ENCODE measurements at places on chromosomes 5 and 9. TPM values are rescaled to one million over a fixed set of nuclear protein-coding genes. Genes with fewer than 3 reads are reported as not detected.
A peak's percentile ranks its signal among the peaks of the same experiment; 100 is the strongest.

The KCNT1 gene
- 0.08 TPM for total RNA-seq

The GLE1 gene
- 15.6 TPM for total RNA-seq

The ADAMTS19 gene
- 0.09 TPM for total RNA-seq

The NRARP gene
- 0.93 TPM for total RNA-seq

The TGFBI gene
- total RNA-seq, result 144 TPM

The MORN5 gene
- total RNA-seq, result not detected

The NAIP gene
- total RNA-seq, result 15.3 TPM

The ACOT12 gene
- 76.4 TPM for total RNA-seq

The BHMT gene
- 27.7 TPM for total RNA-seq

The FRMPD1 gene
- 0.09 TPM for total RNA-seq

The ORM2 gene
- total RNA-seq, result 4,866 TPM

The PSAT1 gene
- total RNA-seq, result 57.1 TPM

DNA sequence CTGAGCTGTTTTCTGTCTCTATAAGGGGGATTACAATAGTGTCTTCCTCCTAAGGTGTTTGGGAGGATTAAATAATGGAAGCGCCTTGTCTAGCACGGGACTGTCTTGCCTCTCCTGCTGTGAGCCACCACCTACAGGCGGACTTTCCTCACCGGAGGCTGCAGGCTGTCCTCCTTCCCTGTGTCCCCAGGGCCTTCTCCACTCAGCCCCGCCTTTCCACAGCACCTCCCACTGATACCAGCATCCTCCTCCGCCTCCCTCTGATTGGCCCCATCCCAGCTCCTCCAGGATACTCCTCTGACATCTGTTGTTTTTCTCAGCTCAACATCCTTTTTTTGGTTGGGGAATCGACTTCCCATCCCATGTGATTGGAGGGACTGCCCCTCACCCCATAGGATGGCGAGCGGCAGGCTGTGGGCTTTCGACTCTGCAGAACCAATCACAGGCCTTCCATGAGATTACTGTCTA lies 851 bp upstream of the ZDHHC12 start:
- peaks cover 8% of the 10 kb centered on the region for H3K4me1 ChIP-seq
- H3K36me3 ChIP-seq, result peaks cover 8% of the 10 kb centered on the region
- peak; percentile 59 for DNase-seq
- no peaks in the 10 kb centered on the region for H3K27me3 ChIP-seq

DNA sequence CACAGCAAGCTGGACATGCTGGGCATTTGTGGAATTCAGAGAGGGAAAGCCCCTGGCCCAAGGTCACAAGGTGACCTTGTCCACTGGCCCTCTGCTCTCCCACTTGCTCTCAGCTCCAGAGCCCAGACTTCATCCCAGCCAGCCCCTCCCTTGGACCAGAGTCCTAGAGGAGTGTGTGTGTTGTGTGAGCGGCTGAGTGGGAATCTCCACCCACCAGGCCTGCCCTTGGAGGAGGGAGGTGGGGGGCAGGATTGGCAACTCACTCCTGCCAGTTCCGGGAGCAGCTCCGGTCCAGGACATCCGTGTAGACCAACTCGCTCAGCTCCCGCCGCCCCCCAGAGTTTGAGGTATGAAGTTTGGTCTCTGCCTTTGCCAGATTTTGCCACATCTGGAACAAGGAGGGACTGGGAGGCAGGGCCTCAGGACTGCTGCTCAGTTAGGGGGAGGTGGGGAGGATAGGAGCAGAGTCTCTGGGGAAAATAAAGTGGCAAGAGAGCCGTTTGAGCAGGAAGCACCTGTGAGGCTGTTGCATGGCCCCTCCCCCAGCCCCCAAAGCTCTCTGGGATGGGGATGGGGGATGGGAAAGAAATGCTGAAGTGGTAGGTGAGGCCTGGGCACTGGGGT lies 1.4 kb downstream of the MZB1 start:
- H3K27ac ChIP-seq, result no peak overlapping the region
- no peak overlapping the region for H3K4me3 ChIP-seq
- DNase-seq, result no peak

- DNase-seq, result no peak
- H3K27me3 ChIP-seq, result no peaks in the 10 kb centered on the region
- no peaks in the 10 kb centered on the region for H3K36me3 ChIP-seq
- H3K4me1 ChIP-seq, result no peaks in the 10 kb centered on the region
Observed at GRCh38 chr5:1744393-1745122, 55.1 kb downstream of the MRPL36 start.

- no peaks in the 10 kb centered on the region for H3K27me3 ChIP-seq
- no peak for DNase-seq
- no peak overlapping the region for H3K4me3 ChIP-seq
- no peaks in the 10 kb centered on the region for H3K36me3 ChIP-seq
Observed at GRCh38 chr5:68011801-68012200, 203.8 kb upstream of the PIK3R1 start.

DNA sequence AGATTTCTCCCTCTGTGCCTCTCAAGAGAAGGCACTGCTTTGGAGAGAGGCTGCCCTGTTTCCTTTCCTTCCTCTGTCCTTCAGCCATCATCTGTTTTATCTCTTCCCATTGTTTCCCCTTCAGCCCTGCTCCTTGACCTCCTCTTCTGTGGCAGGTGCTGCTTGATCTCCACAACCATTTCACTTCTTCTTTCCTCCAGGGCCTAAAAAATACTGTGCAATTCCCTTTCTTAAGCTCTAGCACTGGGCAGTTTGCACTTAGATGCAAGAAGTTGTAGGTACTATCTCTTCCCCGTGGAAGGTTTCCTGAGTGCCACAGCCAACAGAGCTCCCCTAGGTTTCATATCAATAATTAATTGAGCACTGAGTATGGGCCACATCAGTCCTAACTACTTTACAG lies 8.8 kb upstream of the ADRB2 start:
- H3K27ac ChIP-seq, result no peak overlapping the region
- H3K27me3 ChIP-seq, result no peaks in the 10 kb centered on the region
- H3K36me3 ChIP-seq, result no peaks in the 10 kb centered on the region
- no peaks in the 10 kb centered on the region for H3K4me1 ChIP-seq
- no peak overlapping the region for H3K4me3 ChIP-seq

DNA sequence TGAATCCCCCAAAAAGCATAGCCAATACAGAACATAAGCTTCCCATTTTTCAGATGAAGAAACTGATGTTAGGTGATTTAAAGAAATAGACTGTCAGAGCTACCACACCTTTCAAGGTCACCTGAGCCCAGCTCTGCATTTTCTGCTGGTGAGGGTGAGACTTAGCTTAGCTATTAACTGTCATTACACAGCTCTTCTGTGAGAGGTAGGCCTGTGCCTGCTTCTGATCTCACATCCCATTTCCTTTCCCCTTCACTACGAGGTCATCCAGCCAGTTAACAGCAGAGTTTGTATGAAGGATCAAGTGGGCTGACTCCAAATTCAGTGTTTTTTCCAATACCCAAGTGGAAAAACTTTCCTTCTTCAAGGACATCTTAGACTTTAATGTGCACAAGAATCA lies 528.6 kb upstream of the CLINT1 start:
- no peaks in the 10 kb centered on the region for H3K36me3 ChIP-seq
- no peaks in the 10 kb centered on the region for H3K27me3 ChIP-seq
- no peak overlapping the region for H3K4me3 ChIP-seq
- no peak overlapping the region for H3K27ac ChIP-seq

DNA sequence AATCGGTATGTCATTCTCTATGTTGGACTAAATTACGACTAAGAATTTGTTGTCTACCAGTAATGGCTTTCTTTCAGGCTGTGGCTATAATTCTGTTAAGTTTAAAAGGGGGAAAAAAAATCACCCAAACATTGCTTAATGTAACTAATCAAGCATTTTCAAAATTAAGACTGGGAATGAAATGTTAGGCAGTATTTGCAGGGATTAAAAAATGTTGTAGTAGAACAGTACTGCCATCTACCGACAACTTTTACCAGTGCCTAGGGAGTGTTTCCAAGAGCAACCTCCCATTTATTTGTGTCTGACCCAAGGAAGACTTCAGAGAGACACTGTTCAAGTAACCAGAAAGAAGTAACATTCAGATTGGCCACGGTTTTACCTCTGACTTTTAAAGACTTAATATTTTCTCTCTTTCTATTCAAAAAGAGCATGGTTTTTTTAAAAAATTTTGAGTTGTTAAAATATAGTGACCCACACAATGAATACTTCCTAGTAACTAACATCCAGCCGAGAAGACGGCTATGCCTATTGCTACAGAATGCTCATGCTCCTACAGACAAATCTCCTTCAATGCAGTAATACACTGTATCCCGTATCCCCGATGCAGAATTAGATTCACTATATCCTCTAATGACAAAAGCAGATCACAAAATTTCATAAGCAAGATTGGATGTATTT lies 92.4 kb downstream of the ARL15 start:
- no peaks in the 10 kb centered on the region for H3K4me1 ChIP-seq
- H3K36me3 ChIP-seq, result no peaks in the 10 kb centered on the region
- DNase-seq, result no peak
- no peak overlapping the region for H3K27ac ChIP-seq
- no peak overlapping the region for H3K4me3 ChIP-seq

GRCh38 chr9:28547527-28547926 lies 974.2 kb upstream of the C9orf72 start:
- no peak overlapping the region for H3K4me3 ChIP-seq
- no peaks in the 10 kb centered on the region for H3K27me3 ChIP-seq
- no peak overlapping the region for H3K27ac ChIP-seq
- no peaks in the 10 kb centered on the region for H3K36me3 ChIP-seq
- H3K4me1 ChIP-seq, result no peaks in the 10 kb centered on the region
- no peak for DNase-seq

GRCh38 chr5:134436523-134437339 lies 25.1 kb upstream of the CDKN2AIPNL start:
- DNase-seq, result peak; percentile 47
- H3K27ac ChIP-seq, result peak overlapping the region; percentile 46
- H3K4me1 ChIP-seq, result peaks cover 28% of the 10 kb centered on the region

DNA sequence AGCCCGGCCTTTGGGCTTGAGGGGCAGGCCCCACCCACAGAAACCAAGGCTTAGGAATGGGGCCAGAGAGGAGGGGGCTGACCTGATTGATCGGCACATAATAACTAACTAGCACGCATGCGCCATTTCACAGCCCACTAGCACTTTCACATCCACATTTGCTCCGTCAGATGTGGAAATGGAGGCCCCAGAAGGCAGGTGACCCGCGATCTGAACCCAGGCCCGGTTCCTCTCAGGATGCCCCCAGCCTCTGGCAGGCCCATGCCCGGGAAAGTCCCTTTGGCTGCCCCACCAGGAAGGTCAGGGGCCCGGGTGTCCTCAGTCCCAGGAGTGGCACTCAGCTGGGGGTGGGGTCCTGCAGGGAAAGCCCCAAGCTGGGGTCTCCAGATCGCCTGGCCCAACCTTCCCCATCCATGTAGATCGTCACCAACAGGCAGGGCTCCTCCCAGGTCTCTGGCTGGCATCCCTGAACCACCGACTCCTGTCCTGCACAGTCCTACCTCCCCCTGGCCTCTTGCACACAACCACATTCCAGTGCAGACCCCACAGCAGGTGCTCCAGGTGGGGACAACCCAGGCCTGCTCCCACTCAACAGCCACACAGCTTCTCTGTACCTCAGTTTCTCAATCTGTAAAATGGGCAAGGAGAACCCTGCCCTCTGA lies 46.7 kb downstream of the VAV2 start:
- no peak overlapping the region for H3K4me3 ChIP-seq
- peaks cover 5% of the 10 kb centered on the region for H3K36me3 ChIP-seq
- H3K27me3 ChIP-seq, result no peaks in the 10 kb centered on the region
- no peaks in the 10 kb centered on the region for H3K4me1 ChIP-seq
- H3K27ac ChIP-seq, result no peak overlapping the region

DNA sequence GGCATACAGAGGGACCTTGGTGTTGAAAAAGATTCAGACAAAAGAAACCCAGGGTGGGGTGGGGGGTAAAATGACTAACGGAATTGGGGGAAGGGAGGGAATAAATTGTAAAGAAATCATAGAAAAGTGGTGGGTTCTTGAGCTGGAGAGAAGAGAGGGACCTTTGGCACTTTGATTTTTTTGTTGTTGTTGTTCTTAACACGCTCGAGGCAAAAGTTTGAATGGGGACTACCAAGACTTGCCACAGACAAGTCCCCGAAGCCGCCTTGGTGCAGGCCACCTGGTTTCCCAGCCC lies 616 bp downstream of the VCAN start:
- H3K4me3 ChIP-seq, result no peak overlapping the region
- H3K36me3 ChIP-seq, result no peaks in the 10 kb centered on the region
- no peaks in the 10 kb centered on the region for H3K27me3 ChIP-seq

GRCh38 chr5:54227109-54227508 lies 83.3 kb downstream of the ARL15 start:
- no peak for DNase-seq
- H3K27me3 ChIP-seq, result no peaks in the 10 kb centered on the region
- H3K4me1 ChIP-seq, result no peaks in the 10 kb centered on the region

- H3K27ac ChIP-seq, result no peak overlapping the region
- H3K36me3 ChIP-seq, result no peaks in the 10 kb centered on the region
Observed at GRCh38 chr9:121284733-121285451, 16.9 kb downstream of the GSN start.

- H3K4me3 ChIP-seq, result no peak overlapping the region
- H3K4me1 ChIP-seq, result peaks cover 16% of the 10 kb centered on the region
- H3K36me3 ChIP-seq, result no peaks in the 10 kb centered on the region
- no peak overlapping the region for H3K27ac ChIP-seq
- H3K27me3 ChIP-seq, result no peaks in the 10 kb centered on the region
- no peak for DNase-seq
Observed at GRCh38 chr5:158796812-158797497, 302.8 kb downstream of the EBF1 start.

DNA sequence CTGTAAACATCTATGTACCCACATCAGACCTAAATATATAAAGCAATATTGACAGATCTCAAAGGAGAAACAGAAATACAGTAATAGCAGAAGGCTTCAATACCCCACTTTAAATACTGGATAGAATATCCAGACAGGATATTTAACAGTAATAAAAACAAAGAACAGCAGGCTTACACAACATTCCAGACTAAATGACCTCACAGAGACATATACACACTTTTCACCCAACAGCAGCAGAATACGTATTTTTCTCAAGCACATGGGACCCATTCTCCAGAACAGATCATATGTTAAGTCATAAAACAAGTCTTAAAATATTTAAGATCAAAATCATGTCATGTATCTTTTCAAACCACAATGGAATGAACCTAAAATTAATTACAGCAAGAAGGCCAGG lies 76.8 kb downstream of the CAMSAP1 start:
- DNase-seq, result no peak
- H3K4me3 ChIP-seq, result no peak overlapping the region
- H3K27ac ChIP-seq, result no peak overlapping the region
- no peaks in the 10 kb centered on the region for H3K4me1 ChIP-seq
- H3K36me3 ChIP-seq, result no peaks in the 10 kb centered on the region

DNA sequence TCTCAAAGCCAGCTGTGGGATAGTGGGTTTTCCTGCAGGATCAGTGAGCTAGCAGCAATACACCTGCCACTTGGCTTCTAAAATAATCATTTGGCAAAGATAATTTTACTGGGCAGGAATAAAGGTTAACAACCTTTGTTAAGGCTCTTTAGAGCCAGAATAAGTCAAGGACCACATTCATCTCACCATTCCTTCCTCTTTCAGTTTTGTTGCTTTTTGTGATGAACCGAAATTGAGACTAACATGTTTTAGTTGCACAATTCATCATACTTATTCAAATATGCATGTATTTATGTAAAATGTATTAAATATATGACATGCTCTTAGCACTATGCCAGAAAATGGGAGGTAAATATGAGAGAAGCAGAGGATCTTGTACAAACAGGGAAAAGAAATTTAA lies 824.4 kb upstream of the TYRP1 start:
- no peak for DNase-seq
- no peaks in the 10 kb centered on the region for H3K27me3 ChIP-seq
- no peak overlapping the region for H3K27ac ChIP-seq

GRCh38 chr9:126222835-126223431 lies 103.7 kb upstream of the MVB12B start:
- H3K4me3 ChIP-seq, result no peak overlapping the region
- H3K36me3 ChIP-seq, result no peaks in the 10 kb centered on the region
- H3K27me3 ChIP-seq, result peaks cover 2% of the 10 kb centered on the region
- H3K4me1 ChIP-seq, result no peaks in the 10 kb centered on the region
- peak; percentile 29 for DNase-seq
- no peak overlapping the region for H3K27ac ChIP-seq

Data from liver (tissue), 10 donors.